SK-N-SH treated with all-trans-retinoic acid at 6 μM for 48 hours (cell line): ENCODE measurements at places on chromosomes 7 and 10.

DNA sequence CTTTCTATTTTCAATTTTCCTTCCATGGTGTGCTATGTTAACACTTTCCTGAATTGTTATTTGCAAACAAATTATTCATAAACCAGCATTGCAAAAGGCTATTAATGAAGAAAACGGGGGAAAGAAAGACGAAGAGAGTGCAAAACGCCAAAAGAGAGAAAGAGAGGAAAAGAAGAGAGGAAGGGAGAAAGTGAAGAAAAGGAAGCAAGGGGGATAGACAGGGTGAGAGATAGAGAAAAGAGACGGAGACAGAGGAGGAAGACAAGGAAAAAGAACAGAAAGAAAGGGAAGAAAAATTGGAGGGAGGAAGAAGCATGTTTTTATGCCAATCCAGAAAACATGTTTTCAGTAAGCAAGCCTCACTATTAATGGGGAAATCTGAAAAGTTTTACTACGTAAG is 310.6 kb downstream of the TFEC start:
- ATAC-seq = no peak

DNA sequence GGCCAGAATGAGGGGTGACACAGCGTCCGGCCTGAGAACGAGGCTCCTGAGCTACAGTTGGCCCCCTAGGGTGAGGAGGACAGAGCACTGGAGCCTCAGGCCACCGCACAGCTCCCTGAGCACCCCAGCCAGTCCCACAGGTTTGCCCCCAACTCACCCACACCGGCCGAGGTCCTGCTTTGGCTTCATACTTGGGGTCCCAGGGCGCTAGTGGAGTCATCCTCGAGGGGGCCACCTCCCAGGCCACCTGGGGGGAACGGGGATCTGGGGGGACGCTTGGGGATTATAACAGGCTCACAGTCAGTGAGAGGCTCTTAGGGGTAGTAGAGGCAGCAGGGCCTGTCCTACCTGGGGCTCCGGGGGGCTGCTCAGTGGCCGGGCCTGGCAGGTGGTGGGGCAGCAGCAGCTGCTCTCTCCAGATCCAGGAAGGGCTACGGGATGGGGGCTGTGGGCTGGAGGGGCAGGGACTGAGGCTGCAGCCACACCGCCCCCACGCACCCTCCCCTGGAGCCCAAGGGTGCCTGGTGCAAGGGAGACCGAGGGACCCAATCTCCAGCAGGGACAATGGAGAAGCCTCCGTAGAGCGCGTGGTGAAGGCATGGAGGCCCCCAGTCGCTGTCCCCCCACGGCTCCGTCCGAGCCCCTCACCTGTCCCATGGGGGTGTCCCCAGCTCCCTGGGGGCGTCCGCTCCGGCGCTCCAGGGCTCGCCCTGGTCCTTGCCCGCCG is 588 bp downstream of the SAP25 start:
- ATAC-seq = no peak

DNA sequence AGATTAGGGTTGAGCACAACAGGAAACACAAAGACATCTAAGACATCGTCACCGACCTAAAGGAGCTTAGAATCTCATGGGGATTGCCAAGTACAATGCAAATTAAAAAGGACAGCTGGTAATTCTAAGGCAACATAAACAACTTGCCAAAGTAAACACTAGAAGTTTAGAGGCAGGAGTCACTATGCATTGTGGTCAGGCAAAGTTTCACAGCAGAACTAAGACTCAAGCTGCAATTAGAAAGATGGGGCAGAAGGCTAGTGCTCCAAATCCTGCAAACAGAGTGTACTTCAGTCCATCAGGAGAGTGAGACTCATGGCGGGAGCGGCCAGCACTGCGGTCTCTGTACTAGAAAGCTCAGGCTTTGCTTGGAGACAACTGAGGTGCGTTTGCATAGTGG is 52.7 kb downstream of the HIPK2 start:
- peak; percentile 72 for ATAC-seq

- no peak for ATAC-seq
These were observed 711.2 kb downstream of the GRID1 start for GRCh38 chr10:85655411-85655810.

DNA sequence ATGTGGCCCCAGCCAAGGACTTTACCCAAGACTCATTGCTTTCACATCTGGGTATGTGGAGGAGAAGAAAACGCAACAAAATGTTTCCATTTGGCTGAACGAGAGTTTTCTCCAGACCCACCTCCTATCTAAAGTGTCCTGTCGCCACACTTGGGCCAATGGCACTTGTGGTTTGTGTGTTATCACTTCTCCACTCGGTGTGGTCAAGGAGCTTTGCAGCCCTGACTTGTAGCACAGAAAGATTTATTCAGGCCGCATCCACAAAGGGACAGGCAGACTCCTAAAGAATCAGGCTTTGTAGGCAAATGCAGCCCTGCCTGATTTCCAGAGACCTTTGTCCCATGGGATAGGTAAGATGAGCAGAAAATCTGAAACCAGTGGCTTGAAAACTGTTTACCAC is 12.8 kb upstream of the LRRC4 start:
- ATAC-seq = no peak

DNA sequence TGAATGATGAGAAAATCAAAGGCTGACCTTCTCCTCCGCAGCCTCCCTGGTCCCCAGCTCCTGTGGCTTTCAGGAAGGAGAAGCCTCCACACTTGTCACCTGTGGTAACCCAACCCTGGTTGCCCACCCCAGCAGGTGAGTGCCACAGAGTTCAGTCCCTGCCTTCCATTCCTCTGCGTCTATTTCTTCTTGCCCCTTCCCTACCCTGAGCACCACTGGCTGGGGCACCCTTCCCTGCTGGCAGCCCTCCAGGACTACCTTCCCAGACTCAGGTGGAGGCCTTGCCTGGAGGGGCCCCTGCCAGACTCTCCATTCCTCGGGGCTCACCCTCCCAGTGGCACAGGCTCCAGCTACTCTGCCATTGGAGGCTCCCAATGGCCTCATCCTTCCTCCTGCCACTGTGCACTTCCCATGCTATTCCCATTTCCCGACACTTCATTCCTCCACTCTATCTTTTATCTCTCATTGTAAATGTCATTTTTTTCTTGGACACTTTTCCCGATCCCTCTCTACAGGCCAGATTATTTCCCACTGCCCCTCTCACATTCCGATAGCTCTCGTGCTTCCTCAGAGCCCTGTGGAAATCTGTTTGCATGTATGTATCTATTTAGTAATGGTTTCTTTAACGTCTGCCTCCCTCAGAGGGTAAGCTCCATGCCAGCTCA is 90.6 kb upstream of the PCBD1 start:
- no peak for ATAC-seq

DNA sequence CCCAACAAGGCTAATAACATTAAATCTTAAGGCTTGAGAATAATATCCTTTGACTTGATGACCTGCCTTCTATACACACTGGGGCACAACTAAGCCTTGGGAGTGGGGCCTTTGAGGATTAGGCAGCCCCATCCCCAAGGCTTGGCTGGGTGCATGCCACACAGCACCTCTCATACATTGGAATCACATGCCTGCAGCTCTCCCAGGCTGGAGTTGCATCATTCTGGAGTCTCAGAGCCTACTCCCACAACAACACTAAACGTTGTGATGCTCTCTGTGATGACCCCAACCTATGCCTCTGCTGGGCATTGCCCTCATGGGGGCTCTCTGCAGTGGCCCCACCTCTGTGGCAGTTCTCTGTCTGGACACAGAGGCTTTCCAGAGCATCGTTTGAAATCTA is 31.9 kb upstream of the SGCE start:
- ATAC-seq = no peak

DNA sequence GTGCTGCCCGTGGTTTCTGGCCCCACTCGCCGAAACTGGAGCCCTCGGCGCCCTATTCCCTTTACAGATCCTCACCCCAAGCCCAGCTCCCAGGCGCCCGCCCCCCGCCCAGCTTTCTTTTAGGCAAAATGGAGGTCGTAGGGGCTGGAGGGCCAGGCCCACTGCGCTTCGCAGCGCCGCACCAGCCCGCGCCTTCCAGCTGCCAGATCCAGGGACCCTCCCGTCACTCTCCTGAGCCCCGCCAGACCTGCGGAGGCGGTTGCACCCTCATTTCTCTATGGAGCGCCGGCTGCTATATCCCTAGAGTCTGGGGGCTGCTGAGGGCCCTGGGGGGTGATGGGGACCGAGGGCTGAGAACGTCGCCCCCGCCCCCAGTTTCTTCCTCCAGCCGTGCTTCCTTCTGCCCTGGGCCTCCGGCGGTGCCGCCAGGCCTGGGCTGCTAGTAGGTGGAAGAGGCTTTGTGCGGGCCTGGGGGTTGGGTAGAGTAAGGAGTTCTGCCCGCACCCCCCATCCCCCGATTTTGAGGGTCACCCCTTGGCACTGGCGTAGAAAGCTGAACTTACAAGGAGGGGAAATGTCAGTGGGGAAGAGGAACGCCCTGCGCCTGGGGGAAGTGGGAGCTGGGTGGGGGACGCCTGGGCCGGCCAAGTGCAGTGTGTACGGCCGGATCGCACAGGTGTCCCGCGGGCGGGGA is 1.0 kb downstream of the GNB2 start:
- ATAC-seq = peak; percentile 3

DNA sequence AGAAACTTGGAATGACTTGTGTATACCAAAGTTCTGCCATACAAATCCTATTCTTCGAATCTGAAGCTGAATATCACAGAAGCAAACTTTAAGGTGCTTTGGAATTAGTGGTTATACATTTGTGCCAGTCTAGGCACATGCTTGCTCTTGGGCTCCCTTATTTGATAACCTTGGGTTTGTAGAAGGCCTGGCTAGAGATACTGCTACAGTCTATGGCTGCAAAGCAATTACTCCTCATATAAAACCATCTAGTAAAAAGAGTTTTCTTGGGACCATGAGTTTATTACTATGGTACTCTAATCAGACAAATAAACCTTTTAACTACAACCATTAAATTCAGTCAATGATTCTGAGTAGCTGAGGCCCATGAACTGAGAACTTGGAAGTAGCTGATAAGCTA is 92.5 kb upstream of the SLC13A1 start:
- ATAC-seq = no peak

DNA sequence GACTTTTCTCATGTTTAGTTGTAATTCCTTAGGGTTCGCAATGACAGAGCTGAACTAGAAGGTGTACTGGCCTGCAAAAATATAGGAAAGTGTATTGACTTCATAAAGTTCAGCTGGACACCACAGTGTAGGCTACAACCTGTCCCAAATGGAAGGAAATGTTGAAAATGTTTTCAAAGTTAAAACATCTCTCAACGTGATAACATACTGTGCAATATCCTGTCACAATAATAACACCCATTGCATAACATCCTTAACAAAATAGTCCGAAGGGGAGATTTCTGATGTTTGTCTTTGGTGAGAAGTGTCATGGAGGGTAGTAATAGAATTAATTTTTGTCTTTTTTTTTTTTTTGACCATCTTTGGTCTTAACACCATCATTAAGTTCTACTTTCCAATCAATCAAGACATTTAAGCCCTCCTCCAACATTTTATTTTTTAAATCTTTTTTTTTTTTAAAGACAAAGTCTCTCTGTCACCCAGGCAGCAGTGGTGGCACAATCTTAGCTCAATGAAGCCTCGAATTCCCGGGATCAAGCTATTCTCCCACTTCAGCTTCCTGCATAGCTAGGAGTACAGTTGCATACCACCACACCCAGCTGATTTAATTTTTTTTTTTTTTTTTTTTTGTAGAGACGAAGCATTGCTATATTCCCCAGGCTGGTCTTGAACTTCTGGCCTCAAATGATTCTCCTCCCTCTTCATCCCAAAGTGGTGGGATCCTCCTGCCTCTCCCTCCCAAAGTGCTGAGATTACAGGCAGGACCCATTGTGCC is 45.7 kb downstream of the DYNC1I1 start:
- no peak for ATAC-seq

- peak; percentile 83 for ATAC-seq
These were observed 439 bp downstream of the RBP4 start for GRCh38 chr10:93600446-93601145.

GRCh38 chr7:54091322-54091721 is 450.9 kb upstream of the VSTM2A start:
- ATAC-seq = no peak

DNA sequence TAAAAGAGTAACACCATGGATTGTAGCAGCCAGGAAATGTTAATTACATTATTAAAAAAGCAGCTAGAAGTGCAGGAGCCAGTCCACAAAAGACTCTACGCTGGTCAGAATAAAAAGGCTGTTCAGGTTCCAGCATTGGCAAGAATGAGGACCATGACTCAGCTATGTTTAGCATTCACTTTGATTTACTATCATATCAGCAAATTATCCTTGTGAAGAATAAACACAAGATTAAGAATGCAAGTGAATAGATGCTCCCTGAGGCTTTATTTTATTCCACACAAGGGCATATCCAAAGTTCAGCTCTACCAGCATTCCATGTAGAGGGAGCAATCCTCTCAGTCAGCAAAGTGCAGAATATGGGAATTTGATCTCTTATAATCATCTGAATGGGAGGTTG is 13.6 kb downstream of the DGKB start:
- ATAC-seq = peak; percentile 85

DNA sequence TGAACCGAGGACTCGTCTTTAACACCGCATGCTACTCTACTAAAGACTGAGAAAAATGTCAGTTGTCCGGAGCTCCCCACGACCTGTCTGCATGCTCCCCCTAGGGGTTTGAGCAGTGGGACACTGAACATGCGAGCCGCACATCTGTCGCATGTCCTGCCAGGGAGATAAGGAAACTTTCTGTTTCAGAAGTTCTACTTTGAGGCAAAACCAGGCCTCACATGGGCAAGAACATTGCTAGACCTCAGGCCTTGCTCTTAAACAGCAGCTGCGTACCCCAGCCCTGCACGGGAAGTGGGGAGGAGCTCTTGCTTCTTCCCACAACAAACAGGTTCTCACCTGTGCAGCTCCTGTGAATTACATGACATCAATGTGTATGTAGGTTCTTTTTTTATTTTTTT is 30.3 kb upstream of the HERPUD2 start:
- ATAC-seq = no peak

GRCh38 chr10:66714741-66715140 is 211.1 kb upstream of the LRRTM3 start:
- no peak for ATAC-seq

- ATAC-seq = no peak
These were observed 147.1 kb downstream of the ITGA8 start for GRCh38 chr10:15572531-15573045.

GRCh38 chr10:130627346-130628045 is 491.3 kb downstream of the GLRX3 start:
- ATAC-seq = no peak

DNA sequence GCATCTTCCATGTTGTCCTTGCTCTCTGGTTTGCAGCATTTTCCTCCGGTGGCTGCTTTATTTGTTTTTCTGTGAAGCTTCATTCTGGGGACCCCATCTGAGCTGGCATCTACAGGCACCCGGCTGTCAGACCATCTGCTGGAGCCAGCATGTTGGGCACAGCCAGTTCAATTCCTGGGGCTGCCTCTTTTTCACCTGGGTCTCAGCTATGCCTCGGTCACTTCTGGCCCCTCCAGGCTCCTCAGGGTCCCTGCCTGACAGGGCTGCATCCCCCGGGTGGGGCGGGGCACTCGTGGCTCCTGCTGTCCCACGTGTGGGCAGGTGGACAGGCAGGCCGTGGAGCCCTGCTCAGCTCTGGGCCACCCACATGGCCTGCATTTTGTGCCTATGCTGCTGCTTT is 8.1 kb downstream of the SCART1 start:
- ATAC-seq = no peak

GRCh38 chr10:129854796-129855705 is 109.0 kb downstream of the EBF3 start:
- ATAC-seq = no peak
